Substantia nigra (tissue), 51 donors: ENCODE measurements at places on chromosomes 2 and 18.

GRCh38 chr2:19575641-19576040 is 217.2 kb upstream of the OSR1 start:
- DNase-seq, result no peak

DNA sequence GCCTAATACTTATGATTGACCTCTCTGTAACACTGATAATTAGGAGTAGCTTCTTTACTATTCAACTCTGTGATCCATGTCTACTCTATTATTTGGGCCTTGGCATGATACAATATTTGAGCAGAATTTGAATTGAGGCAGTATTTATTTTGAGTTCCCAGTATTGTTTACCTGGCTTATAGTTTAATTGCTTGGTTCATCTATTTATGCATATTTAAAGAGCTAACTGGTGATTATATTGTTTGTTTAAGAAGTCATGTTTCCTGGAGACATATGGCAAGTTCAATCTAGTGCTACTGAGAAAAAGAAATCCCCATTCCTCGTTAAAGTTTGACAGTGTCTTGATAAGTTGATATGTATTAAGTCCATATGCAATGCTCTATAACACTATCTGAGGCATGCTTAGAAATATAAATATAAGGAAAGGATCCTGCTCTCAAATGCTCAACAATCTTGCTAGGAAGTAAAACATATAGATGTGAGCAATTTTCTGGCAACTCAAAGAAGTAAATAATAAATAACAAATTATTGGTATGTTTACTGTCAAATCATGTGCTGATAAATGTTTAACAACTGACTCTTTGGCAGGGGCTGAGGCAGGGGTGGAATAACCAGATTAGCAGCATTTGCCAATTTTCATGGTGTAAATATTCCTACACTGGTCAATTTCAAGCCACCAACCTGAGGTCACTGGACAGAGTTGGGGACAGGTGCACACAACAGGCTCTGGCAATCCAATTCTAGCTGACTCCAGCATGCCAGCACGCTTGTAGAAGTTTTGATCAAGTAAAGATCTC is 430.2 kb upstream of the PIK3C3 start:
- DNase-seq, result no peak

DNA sequence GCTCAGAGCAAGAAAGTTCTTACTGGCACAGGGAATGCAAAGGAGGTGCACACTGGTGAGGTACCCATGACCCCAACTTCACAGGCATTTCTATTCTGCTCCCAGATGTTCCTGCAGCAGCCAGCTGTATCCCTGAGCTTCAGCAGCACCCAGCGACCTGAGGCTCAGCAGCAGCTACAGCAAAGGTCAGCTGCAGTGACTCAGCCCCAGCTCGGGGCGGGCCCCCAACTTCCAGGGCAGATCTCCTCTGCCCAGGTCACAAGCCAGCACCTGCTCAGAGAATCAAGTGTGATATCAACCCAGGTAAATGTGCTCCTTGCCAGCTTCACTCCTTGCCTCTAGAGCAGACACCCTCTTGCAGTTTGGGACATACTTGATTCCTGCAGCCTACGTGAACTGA is 14.1 kb upstream of the RPL31 start:
- no peak for DNase-seq

- no peak for DNase-seq
Observed at GRCh38 chr2:201784563-201784962, 3.8 kb upstream of the ALS2 start.

DNA sequence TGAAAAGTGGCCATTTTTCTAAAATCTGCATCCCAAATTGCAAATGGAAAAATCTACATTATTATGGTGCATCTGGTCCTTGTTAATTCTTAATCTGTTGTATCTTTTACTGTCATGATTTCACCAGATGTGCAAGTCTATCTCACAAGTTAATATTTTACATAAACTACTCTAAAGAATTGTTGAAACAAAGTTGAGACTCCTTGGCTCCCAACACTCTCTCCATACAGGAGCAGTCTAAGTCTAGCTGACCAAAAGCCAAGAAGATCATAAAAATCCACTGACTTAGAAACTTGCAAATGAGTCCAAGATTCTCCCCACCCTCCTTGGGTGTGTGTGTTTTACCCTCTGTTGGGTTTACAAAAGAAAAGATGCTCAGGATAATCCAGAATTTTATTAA is 85.1 kb downstream of the NCKAP5 start:
- DNase-seq, result no peak

- no peak for DNase-seq
Observed at GRCh38 chr18:27062802-27063201, 122.3 kb downstream of the CHST9 start.

DNA sequence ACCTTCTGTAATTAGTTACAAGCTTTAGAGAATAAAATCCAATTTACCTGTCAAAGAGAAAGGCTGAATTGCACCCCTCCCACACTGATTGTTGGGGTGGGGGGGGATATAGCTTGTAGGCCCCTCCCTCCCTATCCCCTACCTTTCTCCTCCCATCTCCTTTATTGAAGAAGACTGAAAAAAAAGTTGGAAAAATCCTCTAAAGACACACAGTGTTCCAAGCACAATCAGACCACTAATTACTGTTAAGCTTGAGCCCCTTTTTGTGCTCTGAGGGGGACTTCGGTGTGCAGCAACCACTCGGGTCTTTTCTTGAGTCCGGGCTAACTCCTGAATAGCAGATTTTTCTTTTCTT is 43.0 kb upstream of the FZD5 start:
- DNase-seq, result no peak

DNA sequence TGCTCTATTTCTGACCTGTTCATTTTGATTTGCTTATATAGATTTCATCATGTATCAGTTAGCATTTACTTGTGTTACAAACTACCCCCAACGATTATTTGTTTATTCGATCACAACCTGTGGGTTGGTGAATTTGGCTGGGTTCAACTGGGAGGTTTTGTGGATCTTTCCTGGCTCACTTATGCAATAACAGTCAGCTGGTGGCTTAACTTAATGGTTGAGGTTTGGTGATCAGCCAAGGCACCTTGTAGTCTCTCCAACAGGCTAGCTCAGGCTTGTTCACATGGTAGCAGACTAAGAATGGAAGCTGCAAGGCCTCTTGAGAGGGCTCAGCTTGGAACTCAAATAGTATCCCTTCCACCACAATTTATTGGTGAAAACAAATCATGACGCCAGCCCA is 5.4 kb upstream of the PUM2 start:
- no peak for DNase-seq

GRCh38 chr2:110820128-110820527 is 87.8 kb downstream of the ACOXL start:
- no peak for DNase-seq

DNA sequence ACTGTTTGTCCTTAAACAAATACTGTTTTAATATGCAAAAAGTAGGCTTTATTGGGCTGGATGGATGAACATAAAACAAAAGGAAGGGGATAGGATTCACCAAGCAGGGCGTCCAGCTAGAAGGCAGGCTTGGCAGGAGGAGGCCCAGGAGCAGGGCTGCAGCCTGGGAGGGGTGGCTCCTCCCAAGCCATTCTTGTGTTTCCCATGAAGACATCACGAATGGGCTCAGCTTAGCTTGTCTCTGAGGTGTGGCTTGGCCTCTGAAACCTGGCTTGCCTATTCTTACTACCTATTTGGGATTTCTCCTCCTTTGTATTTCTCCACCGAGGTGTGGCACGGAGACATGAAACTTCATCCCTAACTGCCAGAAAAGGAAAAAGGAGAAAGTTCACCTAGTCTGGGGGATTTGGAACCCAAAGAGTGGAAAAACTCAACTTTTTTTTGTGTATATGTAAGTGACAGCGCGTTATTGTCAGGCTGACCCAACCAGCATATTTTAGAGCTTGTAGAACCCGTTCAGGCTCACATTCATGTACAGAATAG is 481.9 kb upstream of the SPRED2 start:
- no peak for DNase-seq

DNA sequence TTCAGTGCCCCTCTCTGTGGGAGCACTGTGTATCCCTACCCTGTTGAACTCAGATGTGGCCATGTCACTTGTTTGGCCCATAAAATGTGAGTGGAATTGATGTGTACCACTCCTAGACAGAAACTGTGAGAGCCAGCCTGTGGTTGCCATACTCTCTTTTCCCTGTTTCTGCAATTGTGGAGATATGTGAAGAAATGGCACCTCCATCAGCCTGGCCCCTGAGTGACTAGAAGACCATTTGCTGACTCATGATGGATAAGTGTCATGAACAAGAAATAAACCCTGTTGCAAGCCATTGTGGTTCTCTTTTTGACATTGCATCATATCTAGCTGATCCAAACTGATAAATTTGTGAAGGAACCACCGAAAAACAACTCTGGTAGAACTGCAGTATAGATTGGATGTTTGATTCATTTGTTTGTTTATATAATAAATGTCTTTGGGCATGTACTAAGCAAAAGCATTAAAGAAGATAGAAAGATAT is 214.5 kb upstream of the FBXO11 start:
- DNase-seq, result no peak

GRCh38 chr18:9705183-9705829 is 2.8 kb upstream of the RAB31 start:
- no peak for DNase-seq

DNA sequence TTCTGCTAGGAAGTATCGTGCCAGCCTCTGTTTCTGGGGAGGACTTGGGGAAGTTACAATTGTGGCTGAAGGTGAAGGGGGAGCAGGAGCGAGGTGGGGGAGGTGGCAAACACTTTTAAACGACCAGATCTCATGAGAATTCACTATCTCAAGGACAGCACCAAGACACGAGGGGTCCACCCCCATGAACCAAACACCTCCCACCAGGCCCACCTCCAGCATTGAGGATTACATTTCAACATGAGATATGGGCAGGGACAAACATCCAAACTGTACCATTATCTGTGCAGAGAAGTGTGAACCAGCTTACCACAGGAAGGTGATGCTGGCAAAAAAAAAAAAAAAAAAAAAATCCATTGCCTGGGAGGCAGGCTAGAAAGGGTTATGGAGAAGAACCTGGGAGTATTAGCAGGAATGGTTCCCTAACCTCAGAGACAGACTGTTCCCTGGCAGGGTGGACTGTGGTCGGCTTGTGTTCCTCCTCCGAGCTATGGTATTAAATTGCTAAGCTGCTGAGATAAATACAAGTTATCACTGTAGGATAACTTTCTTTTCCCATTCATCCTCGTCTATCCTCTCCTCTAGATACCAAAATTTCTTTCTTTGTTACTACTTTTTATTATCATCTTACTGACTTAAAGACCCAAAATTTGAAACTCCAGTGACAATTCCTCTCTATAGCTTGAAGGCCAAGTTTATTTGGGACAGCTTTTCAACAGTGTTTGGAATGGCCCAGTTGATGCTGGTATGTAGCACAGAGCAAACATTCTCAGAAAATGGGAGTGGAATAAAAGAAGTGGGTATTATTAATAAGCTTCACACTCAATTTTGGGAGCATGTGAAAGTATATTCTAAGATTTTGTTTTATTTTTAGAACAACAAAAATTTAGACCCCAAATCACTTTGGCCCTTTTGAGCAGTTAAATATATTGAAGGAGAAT is 73.7 kb upstream of the MAP3K20 start:
- no peak for DNase-seq

DNA sequence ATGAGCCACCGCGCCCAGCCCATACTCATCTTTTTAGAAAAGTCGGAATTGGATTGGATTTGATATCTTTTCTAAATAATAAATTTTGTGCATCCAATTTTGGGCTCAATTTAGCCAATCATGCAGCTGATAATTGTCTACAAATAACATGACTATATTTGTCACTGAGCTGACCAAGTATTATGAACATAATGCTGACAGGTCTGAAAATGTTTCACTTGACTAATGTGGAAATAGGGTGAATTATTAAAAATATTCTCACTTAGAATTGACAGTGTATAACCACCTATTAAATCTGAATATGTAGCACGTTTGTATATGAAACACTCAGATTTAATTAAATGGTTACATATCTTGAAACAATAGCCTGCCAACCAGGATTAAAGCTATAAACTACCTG is 657.2 kb upstream of the FSHR start:
- DNase-seq, result no peak

DNA sequence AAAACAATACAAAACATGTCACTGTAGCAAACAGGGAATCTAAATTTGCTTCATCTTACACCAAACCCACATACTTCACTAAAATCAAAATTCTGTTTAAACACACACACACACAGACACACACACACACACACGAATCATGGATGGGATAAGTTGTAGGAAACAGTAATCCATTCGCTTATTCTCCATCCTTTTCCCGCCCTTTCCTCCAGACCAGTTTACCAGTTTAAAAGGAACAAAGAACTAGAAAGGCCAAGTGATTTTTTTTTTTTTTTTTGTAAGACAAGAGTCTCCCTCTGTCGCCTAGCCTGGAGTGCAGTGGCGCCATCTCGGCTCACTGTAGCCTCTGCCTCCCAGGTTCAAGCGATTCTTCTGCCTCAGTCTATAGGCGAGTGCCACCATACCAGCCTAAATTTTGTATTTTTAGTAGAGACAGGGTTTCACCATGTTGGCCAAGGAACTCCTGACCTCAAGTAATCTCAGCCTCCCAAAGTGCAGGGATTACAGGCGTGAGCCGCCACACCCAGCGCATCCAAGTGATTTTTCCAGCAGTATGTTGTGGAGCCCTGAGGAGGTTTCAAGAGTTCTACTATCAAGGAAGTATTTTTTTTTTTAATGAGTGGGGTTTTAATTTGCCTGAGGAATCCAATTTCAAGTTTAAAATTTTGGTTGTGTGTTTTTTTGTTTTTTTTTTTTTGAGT is 5.7 kb downstream of the PSME4 start:
- DNase-seq, result no peak
